ENCODE measurements at places on chromosomes 12 and 14. TPM values are rescaled to one million over a fixed set of nuclear protein-coding genes. Genes with fewer than 3 reads are reported as not detected.

PLEKHD1 gene
- polyA plus RNA-seq, result 1.4 TPM

GRCh38 chr14:98177551-98177950 is 1094.4 kb downstream of the BCL11B start:
- DNase-seq, result no peak

KIF26A gene
- 10.3 TPM for polyA plus RNA-seq

IL22 gene
- not detected for polyA plus RNA-seq

MYRFL gene
- polyA plus RNA-seq, result 0.32 TPM

RAD9B gene
- polyA plus RNA-seq, result 1.7 TPM

DNA sequence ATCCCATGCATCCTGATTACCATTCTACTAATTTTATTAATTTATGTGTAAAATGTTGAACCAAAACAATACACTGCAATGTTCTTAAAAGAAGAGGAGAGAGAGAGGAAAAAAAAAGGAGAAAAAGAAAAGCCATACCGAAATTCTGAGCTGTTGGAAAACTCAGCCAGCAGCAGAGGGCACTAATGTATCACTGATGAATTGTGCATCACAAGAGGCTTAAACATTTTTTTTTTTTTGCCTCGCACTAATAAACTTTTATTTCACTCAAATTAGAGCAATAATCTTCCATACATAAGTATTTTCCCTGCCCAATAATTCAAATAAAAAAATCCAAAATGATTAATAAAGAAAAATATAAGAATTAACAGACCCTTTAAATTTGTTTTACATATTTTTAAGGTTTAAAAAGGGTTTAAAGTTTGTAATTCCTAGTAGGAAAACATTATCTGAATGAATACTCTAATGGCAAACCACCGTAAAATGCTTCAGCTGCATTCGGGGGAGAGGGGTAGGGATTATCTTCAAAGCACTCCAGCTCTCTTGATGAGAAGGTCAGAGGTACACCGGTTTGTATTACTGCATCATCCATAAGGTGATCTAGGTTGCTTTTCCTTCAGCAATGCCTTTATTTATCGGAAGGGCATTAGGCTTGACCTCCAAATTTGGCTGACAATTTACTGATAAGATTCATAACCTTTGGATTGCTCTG is 41.9 kb downstream of the ATP23 start:
- DNase-seq, result peak; percentile 24

DCTN2 gene
- 232 TPM for polyA plus RNA-seq

GPRC5D gene
- polyA plus RNA-seq, result 0.65 TPM

DNA sequence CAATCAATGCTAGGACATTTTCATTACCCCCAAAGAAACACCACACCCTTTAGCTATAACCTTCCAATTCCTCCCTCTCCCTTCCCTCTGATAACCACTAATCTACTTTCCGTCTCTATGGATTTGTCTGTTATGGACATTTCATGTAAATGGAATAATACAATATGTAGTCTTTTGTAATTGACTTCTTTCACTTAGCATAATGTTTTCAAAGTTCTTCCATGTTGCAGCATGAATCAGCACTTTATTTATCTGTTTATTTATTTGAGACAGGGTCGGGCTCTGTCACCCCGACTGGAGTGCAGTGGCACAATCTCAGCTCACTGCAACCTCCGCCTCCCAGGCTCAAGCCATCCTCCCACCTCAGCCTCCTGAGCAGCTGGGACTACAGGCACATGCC is 1.2 kb upstream of the RBM19 start:
- no peak for DNase-seq

GRCh38 chr12:46499226-46499625 is 126.7 kb upstream of the SLC38A2 start:
- DNase-seq, result no peak

GRCh38 chr14:64266239-64266638 is 27.9 kb downstream of the ESR2 start:
- DNase-seq, result no peak

SAMD15 gene
- 6.8 TPM for polyA plus RNA-seq

VTI1B gene
- polyA plus RNA-seq, result 156 TPM

GRCh38 chr14:75427126-75427481 is 718 bp upstream of the JDP2 start:
- DNase-seq, result no peak

- DNase-seq, result no peak
Measured at GRCh38 chr12:25914551-25914950, 43.9 kb upstream of the RASSF8 start.

DNA sequence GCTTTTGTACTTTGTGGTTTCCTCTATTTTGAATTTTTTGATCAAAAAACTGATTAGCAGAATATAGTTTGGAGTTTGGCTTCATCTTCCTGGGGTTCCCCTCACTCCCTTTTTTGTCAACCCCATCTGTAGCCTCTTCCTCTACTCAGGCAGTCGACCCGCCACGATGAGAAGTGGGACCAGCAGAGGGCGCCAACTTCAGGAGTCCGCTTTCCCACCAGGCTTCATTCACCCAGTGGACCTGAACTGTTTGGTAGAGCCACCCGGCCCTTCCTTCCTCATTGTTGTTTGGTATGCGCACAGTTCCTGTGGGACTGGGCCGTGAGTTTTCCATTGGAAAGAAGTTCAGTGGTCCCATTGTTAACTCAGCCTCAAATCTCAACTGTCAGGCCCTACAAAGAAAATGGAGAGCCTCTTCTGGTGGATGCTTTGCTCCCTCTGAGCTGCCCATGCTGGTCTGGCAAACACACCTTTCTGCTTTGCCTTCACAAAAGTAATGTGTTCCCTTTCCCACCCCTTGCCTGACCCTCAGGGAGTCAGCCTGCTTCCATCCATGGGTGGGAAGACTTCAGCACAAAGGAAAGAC is 21.7 kb downstream of the TMBIM6 start:
- no peak for DNase-seq

- DNase-seq, result no peak
Measured at GRCh38 chr12:126218697-126219096, 1153.5 kb downstream of the AACS start.

DNA sequence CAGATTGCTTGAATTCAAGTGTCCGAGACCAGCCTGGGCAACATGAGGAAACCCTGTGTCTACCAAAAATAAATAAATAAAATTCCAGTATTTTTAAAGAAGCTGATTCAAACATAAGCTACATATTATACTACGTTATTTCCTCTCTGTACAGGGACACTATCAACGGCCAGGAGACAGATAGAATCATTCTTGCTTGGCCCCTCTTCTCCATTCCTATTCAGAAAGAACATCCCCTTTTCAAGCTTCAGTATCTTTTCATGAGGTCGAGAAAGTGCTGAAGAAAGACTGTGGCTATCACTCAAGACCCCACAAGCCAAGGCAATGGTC is 314 bp upstream of the DHRS7 start:
- DNase-seq, result no peak

DNA sequence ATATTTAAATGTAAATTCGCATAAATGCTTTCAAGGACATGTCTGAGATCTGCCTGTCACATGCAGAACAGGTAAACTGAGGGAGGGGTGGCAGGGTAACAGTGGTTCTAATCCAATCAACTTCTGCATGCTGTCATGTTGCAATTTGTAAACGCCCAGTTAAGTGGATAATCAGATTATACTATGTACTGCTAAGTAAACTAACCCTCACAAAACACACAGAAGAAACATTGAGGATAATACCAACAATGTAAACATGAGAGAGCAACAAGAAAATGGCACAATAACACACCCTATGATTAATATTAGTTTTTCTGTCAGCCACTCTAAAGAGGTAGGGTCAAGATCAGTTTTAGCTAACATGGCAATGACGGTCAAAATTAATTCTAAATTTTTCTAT is 123.7 kb downstream of the KIF21A start:
- DNase-seq, result no peak

COPS7A gene
- polyA plus RNA-seq, result 83.5 TPM

- DNase-seq, result no peak
Measured at GRCh38 chr14:87000081-87000480, 992.9 kb downstream of the GALC start.

HRK gene
- 4.2 TPM for polyA plus RNA-seq

- no peak for DNase-seq
Measured at GRCh38 chr14:74109369-74109768, 24.6 kb downstream of the LIN52 start.
